ENCODE measurements at places on chromosomes 3 and 15.

DNA sequence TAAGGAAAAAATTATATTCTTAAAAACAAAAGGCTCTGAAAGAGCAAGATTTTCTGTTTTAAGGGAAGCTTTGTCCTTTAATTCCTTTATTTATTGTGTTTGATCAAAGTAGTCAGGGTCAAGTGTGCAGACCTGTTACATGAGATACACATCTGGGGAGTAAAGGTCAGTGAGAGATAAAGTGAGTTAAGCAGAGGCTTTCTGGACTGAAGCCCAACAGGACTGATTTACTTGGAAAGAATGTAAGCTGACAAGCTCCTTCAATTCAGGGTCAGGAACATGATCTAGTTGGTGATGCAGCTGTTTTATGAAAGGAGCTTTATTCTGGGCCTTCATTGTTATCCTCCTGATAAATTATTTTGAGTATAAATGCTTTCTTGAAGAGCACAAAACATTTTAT, 20.7 kb upstream of the OTOL1 start:
- no peaks in the 10 kb centered on the region for H3K27me3 ChIP-seq
- no peak overlapping the region for H3K4me3 ChIP-seq
- no peak for DNase-seq
- H3K36me3 ChIP-seq: no peaks in the 10 kb centered on the region
- H3K4me1 ChIP-seq: no peaks in the 10 kb centered on the region

- no peaks in the 10 kb centered on the region for H3K27me3 ChIP-seq
- H3K4me3 ChIP-seq: no peak overlapping the region
- DNase-seq: no peak
- H3K36me3 ChIP-seq: no peaks in the 10 kb centered on the region
Observed at GRCh38 chr3:190217081-190217480, 96.4 kb upstream of the P3H2 start.

GRCh38 chr3:62187022-62187431, 186.3 kb downstream of the FEZF2 start:
- DNase-seq: no peak
- H3K4me3 ChIP-seq: no peak overlapping the region
- H3K4me1 ChIP-seq: peaks cover 3% of the 10 kb centered on the region
- H3K36me3 ChIP-seq: no peaks in the 10 kb centered on the region
- H3K27ac ChIP-seq: no peak overlapping the region

- H3K27me3 ChIP-seq: no peaks in the 10 kb centered on the region
- H3K27ac ChIP-seq: no peak overlapping the region
- H3K36me3 ChIP-seq: no peaks in the 10 kb centered on the region
- no peak overlapping the region for H3K4me3 ChIP-seq
- DNase-seq: no peak
Observed at GRCh38 chr3:153756816-153757215, 364.4 kb upstream of the ARHGEF26 start.

DNA sequence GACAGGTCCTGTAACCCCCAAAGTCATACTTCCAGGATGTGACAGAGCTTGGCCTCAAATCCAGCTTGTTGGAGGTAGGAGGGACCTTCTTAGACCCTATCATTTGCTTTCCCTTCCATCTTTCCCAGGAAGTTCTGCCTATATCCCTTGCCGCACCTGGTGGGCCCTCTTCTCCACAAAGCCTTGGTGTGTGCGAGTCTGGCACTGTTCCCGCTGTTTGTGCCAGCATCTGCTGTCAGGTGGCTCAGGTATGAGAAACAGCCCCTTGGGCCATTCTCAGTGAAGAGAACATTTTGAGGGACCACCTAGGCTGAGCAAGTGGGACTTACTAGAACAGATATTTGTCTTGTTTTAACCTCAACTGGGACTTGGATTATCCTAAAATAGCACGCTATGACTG, 1.3 kb downstream of the IL17RE start:
- no peaks in the 10 kb centered on the region for H3K27me3 ChIP-seq
- no peaks in the 10 kb centered on the region for H3K36me3 ChIP-seq
- no peak overlapping the region for H3K27ac ChIP-seq
- no peak for DNase-seq

DNA sequence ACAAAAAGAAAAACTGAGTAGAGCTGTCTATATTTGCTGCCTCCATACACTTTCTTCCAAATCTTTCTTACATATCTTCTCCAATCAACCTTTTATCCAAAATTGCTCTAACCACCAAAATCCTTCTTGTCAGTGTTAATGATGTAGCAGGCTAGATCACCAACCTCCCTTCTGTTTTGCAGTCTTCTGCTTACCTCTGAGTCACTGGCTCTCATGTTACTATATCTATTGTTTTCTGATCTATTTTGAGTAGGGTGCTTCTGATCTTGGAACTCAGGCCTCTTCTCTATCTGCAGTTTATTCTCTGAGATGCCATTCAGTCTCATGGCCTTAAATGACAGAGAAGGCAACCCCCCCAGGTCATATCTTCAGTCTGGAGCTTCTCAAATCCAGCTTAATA, 26.3 kb upstream of the AADAC start:
- H3K4me1 ChIP-seq: no peaks in the 10 kb centered on the region
- H3K27ac ChIP-seq: no peak overlapping the region
- no peak for DNase-seq
- no peak overlapping the region for H3K4me3 ChIP-seq
- H3K27me3 ChIP-seq: no peaks in the 10 kb centered on the region

DNA sequence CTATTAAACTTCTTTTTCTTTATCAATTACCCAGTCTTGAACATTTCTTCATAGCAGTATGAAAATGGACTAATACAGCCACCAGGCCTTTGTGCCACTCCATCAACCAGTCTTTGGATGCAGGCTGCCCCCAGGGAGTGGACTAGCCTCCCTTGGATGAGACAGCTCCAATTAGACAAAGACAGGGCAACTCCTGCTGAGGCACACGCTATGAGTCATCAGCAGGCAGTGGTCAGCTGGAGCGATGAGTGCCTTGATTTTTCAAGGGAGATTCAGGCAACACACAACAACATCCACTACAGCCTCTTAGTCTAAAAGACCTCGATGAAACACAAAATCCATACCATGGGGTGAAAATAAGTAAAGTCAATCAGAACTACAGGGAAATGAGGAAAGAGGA, 160.1 kb downstream of the ARRDC4 start:
- DNase-seq: no peak
- H3K27me3 ChIP-seq: no peaks in the 10 kb centered on the region
- no peaks in the 10 kb centered on the region for H3K36me3 ChIP-seq
- no peak overlapping the region for H3K4me3 ChIP-seq

- H3K36me3 ChIP-seq: no peaks in the 10 kb centered on the region
- peaks cover 21% of the 10 kb centered on the region for H3K4me1 ChIP-seq
Observed at GRCh38 chr3:12658593-12659058, 5.3 kb downstream of the RAF1 start.

- H3K4me3 ChIP-seq: no peak overlapping the region
Observed at GRCh38 chr3:76049776-76050175, 264.4 kb upstream of the ZNF717 start.

DNA sequence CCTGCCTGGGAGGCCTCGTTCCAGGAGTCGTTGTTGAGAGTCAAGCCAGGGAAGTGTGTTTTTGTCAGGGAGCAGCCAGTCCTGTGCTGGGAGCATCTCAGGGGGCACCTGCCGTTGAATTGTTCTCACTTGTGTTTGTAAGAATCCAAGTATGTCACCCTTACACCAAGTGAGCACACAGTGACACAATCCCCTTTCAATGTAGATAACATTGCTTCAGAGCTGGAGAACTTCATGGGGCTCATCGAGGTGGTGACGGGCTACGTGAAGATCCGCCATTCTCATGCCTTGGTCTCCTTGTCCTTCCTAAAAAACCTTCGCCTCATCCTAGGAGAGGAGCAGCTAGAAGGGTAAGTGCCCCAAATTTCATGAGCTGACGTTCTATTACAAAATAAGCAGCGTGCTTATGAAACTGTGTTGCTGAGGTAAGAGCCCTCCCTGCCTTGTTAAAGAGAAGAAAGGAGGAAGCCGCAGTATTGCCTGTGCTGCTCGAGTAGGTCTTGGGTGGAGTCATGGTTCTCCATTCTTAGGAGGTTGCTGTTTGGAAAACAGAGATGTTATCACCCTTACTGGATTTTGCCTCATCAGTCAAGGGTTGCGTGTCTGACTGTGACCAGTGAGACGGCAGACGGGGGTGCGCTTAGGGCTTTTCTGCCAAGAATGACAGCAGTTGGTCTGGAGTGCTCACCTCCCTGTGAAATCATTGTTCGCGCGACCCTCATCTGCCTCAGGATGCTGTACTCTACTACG, 108.1 kb downstream of the PGPEP1L start:
- peaks cover 2% of the 10 kb centered on the region for H3K4me1 ChIP-seq
- DNase-seq: no peak
- no peak overlapping the region for H3K4me3 ChIP-seq
- H3K27ac ChIP-seq: no peak overlapping the region
- no peaks in the 10 kb centered on the region for H3K27me3 ChIP-seq

GRCh38 chr15:64845183-64845611, 3.5 kb downstream of the PLEKHO2 start:
- H3K27ac ChIP-seq: peak overlapping the region; percentile 86
- no peak for DNase-seq
- peaks cover 6% of the 10 kb centered on the region for H3K36me3 ChIP-seq
- H3K4me3 ChIP-seq: peak overlapping the region; percentile 99

DNA sequence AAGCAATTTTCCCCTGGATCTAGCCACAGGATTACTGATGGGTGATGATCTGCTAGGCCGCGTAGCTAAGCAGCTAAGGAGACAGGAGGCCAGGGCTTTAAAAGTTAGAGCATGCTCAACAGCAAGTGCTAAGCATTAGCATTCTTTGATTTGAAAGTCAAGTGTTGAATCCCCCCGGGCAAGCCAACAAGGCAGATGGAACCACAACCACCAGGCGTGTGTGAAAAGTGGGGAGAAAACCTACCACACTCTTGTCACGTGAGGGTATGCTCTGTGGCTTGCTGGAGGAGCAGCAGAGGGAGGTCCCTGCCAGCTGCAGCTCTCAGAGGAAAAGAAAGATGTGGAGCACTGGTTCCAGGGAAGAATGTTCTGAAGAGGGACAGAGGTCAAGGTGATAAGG, 20.9 kb downstream of the SLC51A start:
- DNase-seq: no peak
- peaks cover 41% of the 10 kb centered on the region for H3K36me3 ChIP-seq
- no peak overlapping the region for H3K4me3 ChIP-seq

DNA sequence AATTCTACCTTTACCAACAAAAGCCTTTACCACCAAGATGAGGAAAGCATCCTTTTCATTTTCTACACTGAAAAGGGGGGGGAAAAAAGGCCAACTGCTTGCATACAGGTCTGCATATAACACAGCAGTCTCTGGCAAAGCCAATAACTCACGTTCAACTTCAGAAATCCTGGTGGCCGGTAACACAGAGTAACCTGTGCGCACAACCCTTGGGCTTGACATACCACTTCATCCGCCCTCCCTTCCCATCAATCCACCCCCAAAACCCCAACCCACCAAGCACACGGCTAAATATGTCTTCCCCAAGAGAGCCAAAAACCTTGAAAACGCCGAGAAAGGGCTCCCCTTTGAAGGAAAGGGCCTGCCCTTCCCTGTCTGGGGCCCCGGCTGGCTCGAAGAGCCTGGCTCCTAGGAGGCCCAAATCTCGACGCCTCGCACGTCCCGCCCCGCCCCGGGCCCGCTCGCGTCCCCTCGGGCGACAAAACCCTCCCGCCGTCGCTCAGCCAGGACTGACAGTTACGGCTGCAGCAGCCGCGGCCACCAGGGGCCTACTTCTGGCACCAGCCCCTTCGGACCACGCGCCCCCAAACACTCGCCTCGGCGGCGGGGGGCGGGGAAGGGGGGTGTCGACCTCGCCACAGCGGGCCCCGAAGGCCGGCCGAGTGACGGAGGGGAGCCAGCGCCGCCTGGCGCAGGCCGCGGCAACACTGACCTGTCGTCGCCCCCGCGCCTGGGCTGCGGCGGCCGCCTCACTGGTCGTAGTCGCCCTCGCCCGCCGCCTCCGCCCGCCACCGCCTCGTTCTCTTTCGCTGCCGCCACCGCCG, 835 bp downstream of the UBE3A start:
- H3K4me1 ChIP-seq: peaks cover 8% of the 10 kb centered on the region
- peak overlapping the region; percentile 97 for H3K27ac ChIP-seq
- peak; percentile 90 for DNase-seq
- peaks cover 2% of the 10 kb centered on the region for H3K36me3 ChIP-seq
- H3K4me3 ChIP-seq: peak overlapping the region; percentile 95
- H3K27me3 ChIP-seq: no peaks in the 10 kb centered on the region

DNA sequence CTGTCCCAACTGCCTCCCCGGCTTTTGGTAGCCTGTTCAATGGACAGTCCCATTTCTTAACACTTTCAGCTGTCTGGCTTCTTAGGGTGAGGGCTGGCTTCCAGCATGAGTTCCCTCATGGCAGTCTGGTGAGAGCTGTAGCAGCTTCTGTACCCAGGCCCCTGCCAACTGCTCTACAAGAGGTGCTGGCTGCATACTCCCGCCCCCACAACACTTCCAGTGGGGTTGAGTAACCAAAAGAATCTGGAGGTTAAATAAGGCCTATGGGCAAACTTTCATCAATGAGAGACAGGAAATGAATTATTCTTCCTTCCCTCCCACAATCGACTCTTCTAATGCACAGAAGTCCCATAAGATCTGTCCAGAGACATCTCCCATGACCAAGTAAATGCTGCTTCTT, 145.0 kb downstream of the NEK10 start:
- no peaks in the 10 kb centered on the region for H3K4me1 ChIP-seq
- no peaks in the 10 kb centered on the region for H3K36me3 ChIP-seq
- DNase-seq: no peak
- no peak overlapping the region for H3K4me3 ChIP-seq
- no peak overlapping the region for H3K27ac ChIP-seq
- no peaks in the 10 kb centered on the region for H3K27me3 ChIP-seq

DNA sequence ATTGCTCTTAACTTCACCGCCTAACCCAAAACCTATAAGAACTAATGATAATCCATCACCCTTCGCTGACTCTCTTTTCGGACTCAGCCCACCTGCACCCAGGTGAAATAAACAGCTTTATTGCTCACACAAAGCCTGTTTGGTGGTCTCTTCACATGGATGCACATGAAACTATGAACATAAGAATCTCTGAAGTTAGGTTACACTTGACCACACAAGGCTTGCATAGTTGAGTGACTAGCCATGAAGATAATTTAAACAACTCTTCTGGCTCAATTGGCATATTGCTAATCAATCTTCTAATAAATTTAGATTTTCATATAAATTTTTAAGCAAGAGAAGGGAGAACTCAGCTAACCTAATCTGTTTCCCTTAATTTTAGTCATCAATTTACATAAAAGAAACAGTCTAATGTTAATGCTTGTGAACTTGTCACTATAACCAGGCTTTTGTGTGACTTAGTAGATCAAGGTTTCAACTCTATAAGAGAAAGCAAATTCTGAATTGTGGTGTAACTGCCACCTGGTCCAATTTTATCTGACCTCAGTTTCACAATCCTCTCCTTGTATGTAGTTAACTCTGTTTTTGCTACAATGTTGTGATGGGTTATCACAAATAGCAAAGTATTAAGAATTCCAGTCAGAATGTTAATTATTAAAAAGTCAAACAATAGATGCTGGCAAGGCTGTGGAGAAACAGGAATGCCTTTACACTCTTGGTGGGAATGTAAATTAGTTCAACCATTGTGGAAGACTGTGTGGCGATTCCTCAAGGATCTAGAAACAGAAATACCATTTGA, 82.0 kb downstream of the HHLA2 start:
- no peaks in the 10 kb centered on the region for H3K27me3 ChIP-seq
- H3K27ac ChIP-seq: no peak overlapping the region
- no peak overlapping the region for H3K4me3 ChIP-seq

GRCh38 chr3:7657214-7658112, 796.5 kb downstream of the GRM7 start:
- H3K4me1 ChIP-seq: no peaks in the 10 kb centered on the region
- no peaks in the 10 kb centered on the region for H3K36me3 ChIP-seq
- H3K4me3 ChIP-seq: no peak overlapping the region
- no peaks in the 10 kb centered on the region for H3K27me3 ChIP-seq

- no peaks in the 10 kb centered on the region for H3K27me3 ChIP-seq
- H3K27ac ChIP-seq: no peak overlapping the region
- no peaks in the 10 kb centered on the region for H3K36me3 ChIP-seq
- DNase-seq: no peak
- H3K4me1 ChIP-seq: peaks cover 11% of the 10 kb centered on the region
Observed at GRCh38 chr15:100642950-100643338, 40.6 kb downstream of the ASB7 start.
